ENCODE measurements at places on chromosomes 1 and 21.

GRCh38 chr1:39574646-39575045 is 1.9 kb downstream of the PABPC4 start:
- DNase-seq, result no peak

- DNase-seq, result no peak
Measured at GRCh38 chr21:28283641-28284490, 708.8 kb downstream of the LTN1 start.

DNA sequence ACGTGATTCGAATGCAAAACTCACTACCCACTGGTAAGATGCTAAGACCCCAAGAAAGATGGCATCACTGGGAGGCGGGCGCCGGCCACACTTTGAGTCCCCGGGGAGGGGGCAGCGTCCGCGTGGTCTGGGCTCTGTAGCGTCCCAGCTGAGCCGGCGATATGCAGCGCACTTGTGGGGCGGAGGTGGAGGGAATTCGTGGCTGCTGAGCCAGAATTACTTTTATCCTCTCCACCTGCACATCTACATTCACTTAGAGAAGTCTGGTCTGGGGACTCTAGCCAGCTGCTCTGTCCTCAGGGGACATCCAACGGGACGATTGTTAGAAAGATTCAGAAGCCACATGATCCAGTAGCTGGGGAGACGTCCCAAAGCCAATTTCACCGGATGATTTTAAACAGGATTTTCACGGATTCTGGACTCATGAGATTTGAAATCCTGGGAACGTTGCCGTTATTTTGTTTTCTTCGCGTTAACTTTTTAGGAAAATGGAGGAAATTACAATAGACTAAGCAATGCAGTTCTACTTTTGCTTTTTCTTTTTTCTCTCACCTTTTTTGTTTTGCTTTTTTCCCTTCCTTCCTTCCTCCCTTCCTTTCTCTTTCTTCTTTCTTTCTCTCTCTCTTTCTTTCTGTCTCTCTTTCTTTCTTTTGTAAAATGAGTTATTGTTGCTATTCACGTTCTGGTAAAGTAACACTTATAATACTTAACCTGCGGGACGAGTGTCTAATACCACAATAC is 1.3 kb downstream of the JAM2 start:
- no peak for DNase-seq

GRCh38 chr1:205963352-205964155 is 20.3 kb upstream of the SLC26A9 start:
- no peak for DNase-seq

- DNase-seq, result no peak
Measured at GRCh38 chr1:5969168-5969567, 23.1 kb downstream of the NPHP4 start.

- DNase-seq, result no peak
Measured at GRCh38 chr1:209042413-209042812, 541.1 kb upstream of the CAMK1G start.

DNA sequence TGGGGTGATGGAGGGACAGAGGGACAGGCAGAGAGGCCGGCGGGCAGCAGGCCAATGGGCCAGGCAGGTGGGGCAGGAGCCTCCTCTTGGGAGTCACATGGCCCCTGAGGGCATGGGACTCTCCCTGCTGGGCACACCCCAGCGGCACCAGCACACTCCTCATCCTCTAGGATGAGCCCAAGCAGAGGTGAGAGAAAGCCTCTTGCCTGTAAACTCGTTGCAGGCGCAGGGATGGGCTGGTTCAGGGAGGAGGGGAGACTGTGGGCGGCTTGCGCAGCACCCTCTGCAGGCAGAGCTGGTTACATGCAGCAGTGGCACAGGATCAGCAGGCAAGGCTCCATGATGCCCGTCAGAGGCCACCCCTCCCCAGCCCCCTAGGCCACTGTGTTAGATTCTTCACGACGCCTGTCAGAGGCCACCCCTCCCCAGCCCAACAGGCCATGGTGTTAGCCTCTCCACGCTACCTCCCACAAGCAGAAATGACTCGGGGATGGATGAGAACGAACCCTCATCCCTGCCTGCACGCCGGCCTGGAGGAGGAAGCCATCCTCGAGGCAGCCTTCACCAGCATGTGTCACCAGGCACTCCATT is 209.7 kb upstream of the VAMP3 start:
- no peak for DNase-seq

DNA sequence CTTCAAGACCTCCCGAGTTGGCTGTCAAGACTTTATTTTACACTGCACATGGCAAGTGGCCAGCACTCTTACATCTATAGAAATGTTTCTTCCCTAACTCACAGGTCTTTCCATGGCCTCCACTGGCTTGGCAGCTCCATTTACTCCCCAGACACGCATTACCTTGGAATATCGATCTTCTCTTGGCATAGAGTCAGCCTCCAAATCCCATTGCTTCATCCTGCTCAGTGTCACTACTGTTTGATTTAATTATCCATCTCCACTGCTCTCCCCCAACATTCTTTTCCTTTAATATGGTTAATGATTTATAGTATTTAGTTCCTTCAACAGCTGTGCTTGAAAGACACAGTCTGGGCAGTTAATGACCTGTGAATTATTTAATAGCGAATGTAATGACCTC is 241.2 kb upstream of the MAP1LC3C start:
- no peak for DNase-seq

- DNase-seq, result no peak
Measured at GRCh38 chr1:64388336-64388735, 81.6 kb upstream of the CACHD1 start.
